Cardiac fibroblast (primary cell): ENCODE measurements at places on chromosomes 1 and 21.

DNA sequence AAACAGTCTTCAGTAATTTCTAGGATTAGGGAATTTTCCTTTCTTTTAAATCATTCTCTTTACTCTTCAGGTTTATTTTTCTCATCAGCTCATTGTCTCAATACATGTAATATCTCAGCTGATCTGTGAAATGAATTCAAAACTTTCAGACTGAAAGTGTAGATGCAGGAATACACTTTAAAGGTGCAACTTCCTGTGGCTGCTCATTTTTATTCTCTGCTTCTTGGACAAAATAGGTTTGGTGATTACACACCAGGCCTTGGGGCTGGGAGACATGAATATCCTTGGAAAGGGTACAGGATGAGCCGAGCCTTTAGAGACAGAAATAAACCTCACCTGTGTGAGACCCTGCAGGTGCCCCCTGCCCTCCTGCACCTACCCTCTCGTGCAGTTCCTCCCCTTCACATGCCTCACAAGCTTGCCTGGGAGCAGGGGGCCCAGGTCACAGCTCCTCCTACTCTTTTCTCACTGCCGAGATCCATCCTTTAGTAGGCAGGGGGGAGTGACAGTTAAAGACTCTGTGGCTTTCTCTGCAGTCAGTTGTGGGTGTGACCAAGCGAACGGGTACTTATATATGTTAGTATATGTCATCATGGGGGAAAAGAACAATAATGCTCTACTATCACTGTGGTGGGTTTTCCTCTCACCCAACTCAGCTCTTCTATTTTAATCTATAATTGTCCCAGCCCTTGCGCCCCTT is 23.6 kb downstream of the XCL2 start:
- DNase-seq = no peak

GRCh38 chr1:25614501-25615171 is 2.0 kb upstream of the MAN1C1 start:
- no peak for DNase-seq

DNA sequence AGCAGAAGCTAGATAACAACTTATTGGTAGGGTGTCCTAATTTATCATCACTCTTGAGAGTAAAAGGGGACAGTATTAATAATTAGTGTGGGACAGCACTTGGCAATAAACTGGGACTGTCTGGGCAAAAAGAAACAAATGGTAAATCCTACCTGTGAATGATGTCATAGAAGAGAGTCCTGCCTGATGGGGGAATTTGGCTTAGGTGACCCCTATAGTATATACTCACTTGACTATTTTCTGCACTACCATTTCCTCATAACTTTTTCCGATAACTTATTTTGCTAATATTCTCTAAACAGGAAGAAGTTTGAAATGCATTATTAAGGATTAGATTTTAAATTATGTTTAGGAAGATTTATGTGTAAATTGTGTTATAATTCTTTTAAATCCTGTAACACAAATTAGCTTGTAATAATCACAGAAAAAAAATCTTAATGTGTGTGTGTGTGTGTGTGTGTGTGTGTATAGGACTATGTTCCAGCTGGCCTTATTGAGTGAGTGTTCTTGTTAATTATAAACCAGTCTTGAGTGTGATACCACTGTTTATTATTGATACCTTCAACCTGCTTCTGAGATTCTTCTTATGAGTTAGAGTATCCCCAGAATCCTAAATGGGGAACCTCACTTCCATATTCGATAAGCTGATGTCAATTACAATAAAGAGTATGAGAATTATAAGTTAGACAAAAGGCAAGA is 144.2 kb upstream of the C1orf105 start:
- DNase-seq = no peak

- no peak for DNase-seq
These were observed 713.5 kb downstream of the AMY1C start for GRCh38 chr1:104463126-104463697.

GRCh38 chr1:201454608-201455007 is 14.4 kb downstream of the PHLDA3 start:
- no peak for DNase-seq

DNA sequence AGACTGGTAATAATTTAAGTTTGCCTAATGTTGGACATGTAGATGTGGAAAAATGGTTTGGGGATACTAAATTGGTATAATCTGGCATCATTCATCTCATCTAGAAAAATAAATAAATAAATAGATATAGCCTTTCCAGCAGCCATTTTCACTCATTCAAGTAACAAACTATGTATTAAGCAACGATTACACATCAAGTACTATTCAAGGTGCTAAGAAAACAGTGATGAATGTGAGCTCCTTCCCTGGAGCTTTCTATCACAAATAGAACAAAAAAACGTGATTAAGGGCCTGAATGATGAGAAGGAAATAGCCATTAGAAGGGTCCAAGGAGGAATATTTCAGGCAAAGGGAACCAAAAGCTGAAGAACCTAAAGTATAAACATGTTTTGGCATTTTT is 37.1 kb downstream of the STIL start:
- DNase-seq = peak; percentile 8

GRCh38 chr1:161502181-161502580 is 3.1 kb upstream of the FCGR2A start:
- DNase-seq = no peak

- no peak for DNase-seq
These were observed 5.9 kb upstream of the FOXJ3 start for GRCh38 chr1:42340901-42341300.

DNA sequence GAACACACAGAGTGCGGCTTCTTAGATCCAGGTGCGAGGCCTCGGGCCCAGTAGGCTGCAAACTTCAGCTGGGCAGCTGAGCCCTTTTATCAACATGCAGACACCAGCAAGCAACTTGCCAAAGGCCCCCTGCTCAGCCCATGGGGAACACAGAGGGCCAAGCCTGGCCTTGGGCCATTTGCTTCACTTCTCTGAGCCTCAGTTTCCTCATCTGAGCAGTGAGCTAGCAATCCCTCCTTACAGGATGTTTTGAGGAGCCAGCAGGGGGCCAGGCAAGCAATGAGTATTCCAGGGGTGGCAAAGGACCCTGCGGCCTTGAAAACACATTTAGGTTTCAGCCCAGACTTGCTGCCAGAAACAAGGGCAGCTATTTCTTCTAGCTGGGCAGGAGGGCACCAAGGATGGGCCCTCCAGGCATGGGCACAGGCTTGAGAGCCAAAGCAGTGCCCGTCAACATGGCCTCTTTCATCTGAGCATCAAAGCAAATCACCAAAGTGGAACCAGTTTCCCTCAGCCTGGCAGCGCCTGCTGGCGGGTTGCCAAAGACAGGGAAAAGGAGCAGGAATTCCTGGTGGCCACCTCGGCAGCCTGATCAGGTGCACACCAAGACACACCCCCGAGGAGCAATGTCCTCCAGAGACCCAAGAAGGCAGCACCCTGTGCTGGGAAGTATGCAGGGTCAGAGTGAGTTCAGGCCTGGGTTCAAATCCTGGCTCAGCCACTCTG is 1.4 kb downstream of the MATN1 start:
- DNase-seq = no peak

DNA sequence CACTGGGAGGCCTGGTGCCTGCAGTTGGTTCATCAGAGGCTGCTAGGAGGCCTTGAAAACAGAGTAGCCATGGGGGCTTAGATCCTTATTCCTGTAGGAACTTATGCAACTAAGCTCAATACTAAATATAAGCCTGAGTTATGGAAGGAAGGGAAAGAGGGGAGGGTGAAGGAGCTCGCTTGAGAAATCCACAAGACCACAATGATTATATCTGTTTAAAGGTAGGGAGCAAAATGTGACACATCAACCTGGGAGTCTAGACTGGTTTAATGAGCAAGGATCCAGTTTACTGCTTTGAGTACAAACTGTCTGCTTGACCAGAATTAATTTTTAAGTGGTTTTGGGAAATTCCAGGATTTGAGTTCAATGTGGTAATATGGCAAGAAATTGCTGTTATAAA is 20.4 kb upstream of the ANGPTL7 start:
- no peak for DNase-seq

DNA sequence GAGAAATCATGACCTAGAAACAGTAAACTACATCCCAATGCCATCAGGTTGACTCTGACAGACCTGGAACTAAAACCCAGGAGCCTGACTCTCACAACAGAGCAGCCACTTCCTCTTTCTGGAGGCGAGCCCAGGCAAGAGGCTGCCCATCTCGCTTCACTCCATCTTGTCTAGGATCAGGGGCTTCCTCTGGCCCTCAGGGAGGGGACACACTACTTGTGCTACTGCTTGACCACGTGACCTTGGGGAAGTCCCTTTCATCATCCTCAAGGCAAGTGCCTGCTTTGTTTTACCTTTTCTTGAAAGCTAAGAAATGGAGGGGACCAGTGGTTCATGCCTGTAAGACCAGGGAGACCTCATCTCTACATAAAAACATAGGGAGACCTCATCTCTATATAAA is 2.6 kb upstream of the TENT5B start:
- DNase-seq = no peak

- DNase-seq = no peak
These were observed 20.9 kb upstream of the TTC4 start for GRCh38 chr1:54694771-54695170.

DNA sequence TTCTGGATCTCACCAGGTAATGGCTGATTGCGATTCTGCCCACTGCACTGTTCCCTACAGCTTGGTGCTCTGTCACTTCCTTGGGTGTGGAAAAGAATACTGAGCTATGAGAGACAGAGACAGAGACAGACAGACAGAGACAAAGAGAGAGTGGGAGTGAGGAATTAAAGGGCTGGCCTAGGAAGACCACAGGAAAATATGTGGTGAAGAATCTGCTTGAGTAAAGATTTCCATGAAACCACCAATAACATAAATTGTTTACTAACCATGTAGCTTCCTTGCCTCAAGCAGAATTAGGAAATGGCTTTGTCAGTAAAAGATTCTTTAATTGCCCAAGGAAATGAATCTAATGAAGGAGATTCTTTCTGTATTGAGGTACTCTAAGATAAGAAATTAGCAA is 54.4 kb downstream of the MPZL1 start:
- no peak for DNase-seq

DNA sequence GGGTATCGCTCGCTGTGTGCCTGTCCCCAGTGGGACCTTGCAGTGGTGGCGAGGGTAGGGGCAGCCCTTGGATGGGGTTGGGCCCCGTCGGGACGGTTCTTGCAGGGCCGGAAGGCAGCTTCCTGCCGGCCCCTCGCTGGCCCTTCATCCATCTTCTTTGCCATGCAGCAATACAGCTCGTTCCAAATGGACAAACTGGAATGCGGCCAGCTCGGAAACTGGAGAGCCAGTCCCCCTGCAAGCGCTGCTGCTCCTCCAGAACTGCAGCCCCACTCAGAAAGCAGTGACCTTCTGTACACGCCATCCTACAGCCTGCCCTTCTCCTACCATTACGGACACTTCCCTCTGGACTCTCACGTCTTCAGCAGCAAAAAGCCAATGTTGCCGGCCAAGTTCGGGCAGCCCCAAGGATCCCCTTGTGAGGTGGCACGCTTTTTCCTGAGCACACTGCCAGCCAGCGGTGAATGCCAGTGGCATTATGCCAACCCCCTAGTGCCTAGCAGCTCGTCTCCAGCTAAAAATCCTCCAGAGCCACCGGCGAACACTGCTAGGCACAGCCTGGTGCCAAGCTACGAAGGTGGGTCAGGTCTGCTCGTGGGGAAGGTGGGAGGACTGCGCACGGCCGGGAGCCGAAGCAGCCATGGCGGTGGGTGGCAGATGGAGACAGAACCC is 45.8 kb downstream of the SIM2 start:
- DNase-seq = no peak

DNA sequence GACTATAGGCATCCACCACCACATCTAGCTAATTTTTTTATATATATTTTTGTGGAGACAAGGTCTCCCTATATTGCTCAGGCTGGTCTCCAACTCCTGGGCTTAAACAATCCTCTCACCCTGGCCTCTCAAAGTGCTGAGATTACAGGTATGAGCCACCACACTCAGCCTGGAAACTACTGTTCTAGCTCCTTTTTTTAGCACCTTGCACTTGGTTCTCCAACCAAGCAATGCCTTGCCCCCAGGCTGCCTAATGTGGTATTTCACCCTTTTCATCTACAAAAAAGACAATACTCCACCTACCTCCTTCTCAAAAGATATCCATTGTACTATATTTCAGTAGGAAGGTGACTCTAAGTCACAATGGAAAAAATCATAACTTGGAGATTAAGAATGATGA is 6.7 kb downstream of the ARNT start:
- no peak for DNase-seq

- peak; percentile 60 for DNase-seq
These were observed 40.3 kb downstream of the DIRAS3 start for GRCh38 chr1:68010090-68010489.

GRCh38 chr1:31302709-31303441 is 6.0 kb downstream of the ZCCHC17 start:
- DNase-seq = peak; percentile 64

DNA sequence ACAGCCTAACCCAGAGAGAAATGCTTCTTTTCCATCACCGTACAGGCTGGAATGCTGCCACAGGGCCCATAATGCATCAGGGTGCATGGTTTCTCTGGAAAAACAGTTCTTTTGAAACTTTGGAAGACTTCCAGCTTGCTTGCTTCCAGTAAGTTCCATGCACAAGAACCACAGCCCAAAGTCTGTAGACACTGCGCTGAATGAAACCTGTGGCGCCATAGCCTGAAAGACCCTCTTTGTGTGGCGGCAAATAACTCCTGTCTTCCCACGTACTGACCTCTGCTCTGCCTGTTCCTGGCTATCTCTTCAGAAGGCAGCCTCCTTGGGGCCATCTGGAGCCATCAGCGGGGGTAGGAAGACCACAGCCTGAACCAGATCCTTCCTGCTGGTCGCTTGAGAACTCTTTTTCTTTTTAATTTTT is 15.1 kb downstream of the MIIP start:
- peak; percentile 51 for DNase-seq

DNA sequence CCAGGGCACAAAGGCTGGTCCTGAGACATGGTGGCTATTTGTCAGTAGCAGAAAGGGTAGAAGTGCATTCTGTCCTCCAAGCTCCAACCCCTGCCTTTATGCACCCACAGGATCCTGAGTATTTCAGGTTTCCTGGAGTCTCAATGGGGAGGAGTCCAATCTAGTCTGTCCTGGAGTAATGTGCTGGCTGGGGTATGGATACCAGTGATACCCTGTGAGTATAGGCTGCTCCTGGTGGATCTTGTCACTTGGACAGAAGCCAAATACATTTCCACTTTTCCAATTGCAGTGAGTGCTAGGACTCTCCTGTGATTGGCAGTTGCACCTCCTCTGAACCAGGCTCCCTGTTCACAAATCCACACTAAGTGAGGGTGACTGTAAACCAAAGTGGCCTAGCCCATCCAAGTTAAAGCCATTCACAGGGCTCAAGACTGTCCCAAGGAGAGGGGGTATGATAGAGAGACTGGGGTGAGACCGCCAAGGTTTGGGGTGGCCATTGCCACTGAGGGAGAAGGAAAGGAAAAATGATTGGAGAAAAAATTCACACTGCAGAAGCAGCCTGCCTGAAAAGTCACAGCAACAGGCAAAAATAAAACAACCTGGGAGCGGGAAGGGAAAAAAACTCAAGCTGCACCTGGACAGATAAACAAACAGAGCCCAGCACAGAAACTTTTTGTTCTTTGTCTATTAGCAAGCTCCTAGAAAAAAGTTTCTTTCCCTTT is 163.4 kb upstream of the ETV3 start:
- no peak for DNase-seq
